HepG2 (cell line): ENCODE measurements at places on chromosomes 11 and 22. TPM values are rescaled to one million over a fixed set of nuclear protein-coding genes. Genes with fewer than 3 reads are reported as not detected.

DNA sequence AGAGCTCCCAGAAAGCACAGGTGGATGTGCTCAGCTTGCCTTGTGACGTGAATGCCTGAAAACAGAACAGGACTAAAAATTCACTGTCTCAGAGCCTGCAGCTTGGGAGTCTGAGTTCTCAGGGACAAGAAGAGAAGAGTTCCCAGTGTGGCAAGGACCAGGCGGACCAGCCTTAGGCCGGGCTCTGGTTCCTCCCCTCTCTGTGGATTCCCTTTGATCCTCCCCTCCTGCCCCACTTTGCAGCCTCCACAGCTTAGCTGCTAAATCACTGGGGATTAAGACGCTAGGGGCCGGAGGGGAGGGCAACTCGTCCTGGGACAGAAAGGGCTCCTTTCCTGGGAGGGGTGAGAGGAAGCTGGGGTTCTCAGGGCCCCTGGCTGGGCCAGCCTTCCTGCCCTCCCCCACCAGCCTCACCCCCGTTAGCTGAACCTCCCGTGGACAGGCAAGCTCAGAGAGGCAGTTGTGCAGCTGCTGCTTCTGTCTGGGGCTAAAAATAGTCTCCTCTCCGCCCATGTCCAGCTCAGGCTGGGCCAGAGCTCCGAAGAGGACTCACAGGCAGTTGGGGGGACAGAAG lies 29.9 kb upstream of the JAM3 start:
- no peak for DNase-seq

GRCh38 chr11:85602526-85603213 lies 24.5 kb downstream of the DLG2 start:
- no peak for DNase-seq

DNA sequence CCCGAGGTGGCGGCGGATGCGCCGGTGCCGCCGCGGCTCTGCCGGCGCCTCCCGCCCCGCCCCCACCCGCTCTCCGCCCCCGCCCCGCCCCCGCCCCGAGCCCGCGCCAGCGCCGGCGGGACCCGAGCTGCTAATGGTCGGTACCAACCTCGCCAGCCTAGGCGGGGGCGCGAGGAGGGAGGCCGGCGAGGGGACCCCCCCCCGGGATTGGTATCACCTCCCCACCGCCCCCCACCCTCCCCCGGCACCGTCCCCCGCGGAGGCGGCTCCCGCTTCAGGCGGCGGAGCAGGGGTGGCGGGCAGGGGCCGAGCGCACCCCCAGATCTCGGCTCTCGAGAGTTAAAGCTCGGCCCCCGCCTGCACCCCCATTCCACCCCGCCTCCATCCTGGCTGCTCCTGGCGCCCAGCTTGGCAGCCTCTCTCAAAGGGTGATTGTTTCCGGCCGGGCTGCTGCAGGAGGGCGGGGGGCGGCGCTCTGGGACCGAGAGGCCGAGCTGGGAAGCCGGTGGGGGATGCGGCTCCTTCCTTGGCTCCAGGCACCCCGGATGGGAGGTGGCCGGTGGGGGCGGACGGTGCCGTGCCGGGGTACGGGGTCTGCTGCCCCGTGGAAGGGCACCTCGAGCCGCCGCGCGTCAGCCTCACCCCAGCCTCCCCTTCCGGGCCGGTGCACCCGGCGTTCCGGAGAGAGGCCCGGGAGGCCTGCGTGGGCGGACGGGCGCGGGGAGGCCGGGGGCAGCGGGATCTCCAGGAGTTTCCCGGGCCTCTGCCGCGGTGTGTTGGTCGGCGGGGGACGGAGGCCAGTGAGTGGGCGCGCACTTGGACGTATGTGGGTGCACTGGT lies at the start of gene B3GAT1:
B3GAT1 (minus strand) TSS at position 40 of the 840 bp plus-strand sequence. CDS start 24,583 bp downstream, outside the sequence.
- DNase-seq, result no peak

DNA sequence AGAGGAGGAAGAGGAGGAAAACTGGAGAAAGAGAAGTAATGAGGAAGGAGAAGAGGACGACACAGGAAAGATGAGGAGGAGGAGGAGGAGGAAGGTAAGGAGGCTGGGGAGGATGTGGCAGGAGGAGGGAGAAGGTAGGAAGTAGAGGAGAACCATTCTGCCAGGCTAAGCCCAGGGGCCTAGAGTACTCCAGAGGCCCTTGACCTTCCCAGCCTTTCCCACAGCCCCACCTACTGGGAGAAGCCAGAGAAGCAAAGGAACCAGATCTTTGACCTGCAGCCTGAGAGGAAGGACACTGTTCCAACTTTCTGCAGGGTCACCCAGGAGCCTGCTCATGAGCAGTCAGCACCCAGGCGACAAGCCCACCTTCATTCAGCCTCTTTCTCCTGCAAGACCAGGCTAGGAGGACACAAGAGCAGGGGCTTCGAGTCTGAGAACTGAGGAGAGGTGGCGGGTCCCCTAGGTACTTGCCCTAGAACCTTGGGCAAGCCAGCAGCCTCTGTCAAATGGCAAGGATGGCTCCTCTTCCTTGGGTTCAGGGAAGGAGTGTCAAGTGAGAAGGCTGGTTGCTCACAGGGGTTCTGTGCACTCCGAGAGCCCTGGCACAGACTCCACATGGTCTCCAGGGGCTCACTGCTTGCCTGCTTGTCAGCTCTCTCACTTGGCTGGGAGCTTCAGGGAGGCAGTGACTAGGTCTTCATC lies 27.9 kb upstream of the OAF start:
- DNase-seq, result peak; percentile 73

The GRIK4 gene
- total RNA-seq, result 0.04 TPM in 1 of 2 replicates, not detected in the other

The ART1 gene
- not detected in 2 replicates for total RNA-seq

The C22orf31 gene
- not detected in 2 replicates for total RNA-seq

The PATE4 gene
- not detected in 2 replicates for total RNA-seq

- no peak for DNase-seq
These were observed 14.1 kb upstream of the HTR3A start for GRCh38 chr11:113960702-113961330.

DNA sequence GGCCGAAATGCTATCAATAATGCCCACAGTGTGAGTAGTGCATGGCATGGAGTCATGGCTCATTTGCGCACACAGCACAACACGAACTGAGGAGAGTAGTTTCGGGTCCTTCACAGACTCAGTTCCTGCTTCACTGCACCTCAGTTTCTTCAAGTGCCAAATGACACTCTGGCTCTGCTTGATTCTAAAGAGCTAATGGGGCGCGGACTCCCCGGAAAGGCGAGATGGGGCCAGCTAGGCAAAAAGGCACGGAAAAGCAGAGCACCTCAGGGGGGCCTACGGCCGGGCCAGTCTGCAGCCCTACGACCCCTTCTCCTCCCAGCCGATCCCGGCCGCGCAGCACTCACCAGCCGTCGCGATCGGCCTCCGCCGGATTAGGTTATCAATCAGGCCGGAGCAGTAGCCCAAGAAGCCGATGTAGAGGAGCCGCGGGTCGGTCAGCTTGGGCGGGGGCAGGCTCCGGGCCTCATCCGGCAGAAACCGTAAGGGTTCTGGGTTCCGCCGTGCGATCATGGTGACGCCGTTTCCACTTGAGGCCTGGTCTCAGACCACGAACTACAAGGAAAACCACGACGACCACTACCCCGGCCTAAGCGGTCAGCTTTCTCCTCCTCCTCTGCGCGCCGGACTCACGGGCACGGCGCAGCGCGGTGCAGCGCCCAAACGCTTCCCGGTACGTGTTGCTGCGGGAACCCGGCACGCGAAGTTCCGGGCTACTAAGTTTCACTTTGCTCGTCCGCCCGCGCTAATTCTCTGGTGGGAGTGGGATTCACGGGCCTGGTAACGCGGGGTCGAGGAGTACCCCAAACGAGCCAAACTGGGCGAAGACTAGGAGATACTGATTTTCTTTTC lies at the start of gene NDUFC2:
NDUFC2 (minus strand) TSS at position 631 of the 852 bp plus-strand sequence; CDS start at position 513, 118 bp downstream.
- DNase-seq, result peak; percentile 58

DNA sequence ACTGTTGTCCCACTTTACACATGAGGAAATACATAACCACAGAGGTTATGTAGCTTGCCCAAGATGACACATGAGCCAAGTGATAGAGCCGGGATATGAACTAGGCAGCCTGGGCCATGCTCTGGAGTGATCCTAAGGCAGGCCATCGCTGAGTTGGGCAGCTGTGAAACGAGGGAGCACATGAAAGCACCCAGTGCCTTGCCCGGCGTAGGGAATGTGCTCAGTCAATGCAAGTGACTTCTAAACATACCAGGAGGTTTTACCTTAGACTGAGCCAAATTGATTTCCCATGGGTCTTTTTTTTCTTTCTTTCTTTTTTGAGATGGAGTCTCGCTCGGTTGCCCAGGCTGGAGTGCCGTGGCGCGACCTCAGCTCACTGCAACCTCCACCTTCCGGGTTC lies 10.5 kb downstream of the GRIK4 start:
- DNase-seq, result no peak

- DNase-seq, result no peak
These were observed 2.3 kb downstream of the TSPAN18 start for GRCh38 chr11:44729063-44729462.

GRCh38 chr11:130964058-130964792 lies 47.9 kb upstream of the SNX19 start:
- DNase-seq, result no peak

GRCh38 chr11:90803831-90804230 lies 581.0 kb upstream of the CHORDC1 start:
- DNase-seq, result no peak

GRCh38 chr11:67269401-67270255 lies 3.4 kb downstream of the GRK2 start:
- DNase-seq, result no peak

DNA sequence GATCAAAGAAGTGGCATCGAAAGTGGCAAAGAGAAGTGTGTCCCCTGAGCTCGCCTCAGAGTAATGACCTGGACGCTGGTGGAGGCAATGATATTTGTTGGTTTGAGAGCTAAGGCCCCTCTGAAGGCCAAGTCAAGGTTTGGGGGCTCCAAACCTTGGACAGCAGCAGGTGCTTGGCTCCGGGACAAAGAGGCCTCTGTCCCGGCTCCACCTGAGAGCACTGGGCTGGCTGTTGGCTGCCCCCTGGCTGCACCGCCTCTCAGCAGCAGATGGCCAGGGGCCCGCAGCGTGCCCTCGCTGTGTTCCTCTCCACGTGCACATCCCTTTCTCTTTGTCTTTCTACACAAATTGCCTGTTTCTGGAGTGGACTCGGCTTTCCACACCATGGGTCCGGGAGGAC lies 301.3 kb downstream of the NTM start:
- DNase-seq, result no peak

DNA sequence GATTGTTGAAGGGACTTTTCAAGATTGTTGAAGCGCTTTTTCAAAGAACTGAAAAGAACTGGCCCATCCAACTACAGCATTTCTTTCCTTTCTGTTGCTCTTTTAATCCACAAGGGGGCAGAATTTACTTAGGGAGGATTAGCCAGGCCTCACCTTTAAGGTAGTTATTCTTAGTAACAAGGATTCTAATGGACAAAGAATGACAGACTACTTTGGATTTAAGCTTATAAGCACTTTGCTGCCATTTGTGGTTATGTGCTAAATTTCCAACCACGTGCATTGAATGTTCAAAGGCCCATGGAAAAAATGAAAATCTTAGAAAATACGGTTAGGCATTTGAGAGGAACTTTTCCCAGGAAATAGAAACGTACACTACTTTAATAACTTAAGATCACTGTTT lies 49.5 kb upstream of the HSPA8 start:
- DNase-seq, result peak; percentile 38

The TRIM22 gene
- 2.2 and 2.4 TPM in 2 replicates for total RNA-seq

DNA sequence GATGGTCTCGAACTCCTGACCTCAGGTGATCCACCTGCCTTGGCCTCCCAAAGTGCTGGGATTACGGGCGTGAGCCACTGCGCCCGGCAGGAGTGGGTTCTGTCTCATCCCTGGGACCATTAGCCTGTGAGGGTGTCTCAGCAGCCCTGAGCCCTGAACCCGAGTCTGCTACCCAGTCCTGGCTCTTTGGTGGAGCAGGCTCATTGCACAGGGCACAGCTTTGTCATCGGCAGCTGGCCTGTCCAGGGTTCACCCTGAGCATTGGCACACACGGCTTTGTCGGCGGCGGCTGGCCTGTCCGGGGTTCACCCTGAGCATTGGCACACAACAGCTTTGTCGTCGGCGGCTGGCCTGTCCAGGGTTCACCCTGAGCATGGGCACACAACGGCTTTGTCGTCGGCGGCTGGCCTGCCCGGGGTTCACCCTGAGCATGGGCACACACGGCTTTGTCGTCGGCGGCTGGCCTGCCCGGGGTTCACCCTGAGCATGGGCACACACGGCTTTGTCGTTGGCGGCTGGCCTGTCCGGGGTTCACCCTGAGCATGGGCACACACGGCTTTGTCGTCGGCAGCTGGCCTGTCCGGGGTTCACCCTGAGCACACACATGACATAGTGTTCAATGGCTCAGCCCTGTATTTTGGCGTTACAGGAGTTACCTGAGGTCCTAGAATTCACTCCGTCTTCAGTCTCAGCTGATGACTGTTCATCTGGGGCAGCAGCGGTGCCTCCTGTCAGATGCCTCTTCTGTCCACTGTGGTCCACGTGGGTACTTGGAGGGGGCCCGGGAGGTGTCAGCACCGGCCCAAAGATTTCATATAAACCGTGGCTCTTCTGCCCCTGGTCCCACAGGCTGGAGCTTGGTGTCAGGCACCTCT lies 1082.5 kb downstream of the BRD1 start:
- DNase-seq, result no peak

DNA sequence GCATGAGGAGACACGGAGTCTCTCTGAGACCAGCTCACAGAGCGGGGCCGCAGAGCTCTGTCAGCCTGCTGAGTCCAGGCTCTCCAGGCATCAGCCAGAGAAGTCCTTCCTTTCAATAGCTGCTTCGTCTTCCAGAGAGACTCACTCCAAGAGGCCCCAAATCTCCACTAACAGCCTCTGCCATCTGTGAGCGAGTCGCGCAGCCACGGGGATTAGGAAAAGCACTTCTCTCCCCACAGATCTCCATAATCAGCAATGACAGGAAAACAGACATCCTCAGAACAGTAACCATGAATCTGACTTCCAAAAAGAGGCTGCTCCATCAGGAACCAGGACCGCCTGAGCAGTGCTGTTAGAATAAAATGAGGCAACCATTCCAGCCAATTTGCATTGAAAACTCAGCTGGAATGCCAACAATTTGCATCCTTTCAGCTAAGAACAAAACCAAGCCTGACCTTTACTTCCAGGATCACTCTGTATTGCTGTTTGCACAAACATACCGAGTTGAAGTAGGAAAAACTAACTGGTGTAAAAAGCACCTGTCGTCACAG lies 65.4 kb downstream of the SMCO4 start:
- no peak for DNase-seq

- no peak for DNase-seq
These were observed 71.0 kb downstream of the PARVA start for GRCh38 chr11:12448131-12448939.

DNA sequence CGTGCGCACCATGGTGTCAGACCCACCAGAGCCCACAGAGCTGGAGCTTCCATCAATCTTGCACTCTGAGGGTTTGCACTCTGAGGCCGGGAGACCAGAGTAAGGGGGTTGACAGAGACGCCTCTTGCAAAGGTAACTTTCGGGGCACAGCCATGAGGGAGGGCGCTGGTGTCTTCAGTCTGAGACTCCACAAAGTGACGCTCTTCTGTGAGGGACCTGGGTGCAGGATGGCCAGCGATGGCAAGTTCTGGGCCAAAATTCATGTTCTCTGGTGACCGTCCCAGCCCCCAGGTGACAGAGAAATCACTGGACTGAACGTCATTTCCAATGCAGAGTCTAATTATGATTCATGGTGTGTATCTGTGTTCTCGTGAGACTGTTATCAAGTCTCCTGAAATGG lies 1395.2 kb downstream of the TBC1D22A start:
- no peak for DNase-seq
